NCI-H526 treated with DMSO at 0.1 percent for 48 hours (cell line): ENCODE measurements at places on chromosomes 16 and 17.

- no peak for DNase-seq
Measured at GRCh38 chr17:40063187-40063771, 514 bp downstream of the THRA start.

DNA sequence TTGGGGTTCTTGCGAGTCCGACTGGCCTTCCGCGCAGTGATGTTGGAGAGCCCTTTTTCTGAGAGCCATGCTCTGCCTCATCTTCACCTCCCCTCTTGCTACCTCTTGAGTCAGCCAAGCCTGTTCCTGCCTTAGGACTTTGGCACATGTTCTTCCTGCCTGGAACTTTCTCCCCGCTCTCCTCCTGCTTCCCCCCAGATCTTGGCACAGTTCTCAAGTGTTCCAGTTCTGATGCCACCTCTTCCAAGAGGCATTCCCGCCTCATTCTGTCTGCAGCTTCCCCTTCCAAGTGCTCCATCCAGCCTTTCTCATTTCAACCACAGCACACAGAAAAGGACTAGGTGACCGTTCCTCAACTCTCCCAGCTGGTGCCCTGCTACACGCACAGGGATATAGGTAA lies 7.7 kb downstream of the AKAP1 start:
- no peak for DNase-seq

DNA sequence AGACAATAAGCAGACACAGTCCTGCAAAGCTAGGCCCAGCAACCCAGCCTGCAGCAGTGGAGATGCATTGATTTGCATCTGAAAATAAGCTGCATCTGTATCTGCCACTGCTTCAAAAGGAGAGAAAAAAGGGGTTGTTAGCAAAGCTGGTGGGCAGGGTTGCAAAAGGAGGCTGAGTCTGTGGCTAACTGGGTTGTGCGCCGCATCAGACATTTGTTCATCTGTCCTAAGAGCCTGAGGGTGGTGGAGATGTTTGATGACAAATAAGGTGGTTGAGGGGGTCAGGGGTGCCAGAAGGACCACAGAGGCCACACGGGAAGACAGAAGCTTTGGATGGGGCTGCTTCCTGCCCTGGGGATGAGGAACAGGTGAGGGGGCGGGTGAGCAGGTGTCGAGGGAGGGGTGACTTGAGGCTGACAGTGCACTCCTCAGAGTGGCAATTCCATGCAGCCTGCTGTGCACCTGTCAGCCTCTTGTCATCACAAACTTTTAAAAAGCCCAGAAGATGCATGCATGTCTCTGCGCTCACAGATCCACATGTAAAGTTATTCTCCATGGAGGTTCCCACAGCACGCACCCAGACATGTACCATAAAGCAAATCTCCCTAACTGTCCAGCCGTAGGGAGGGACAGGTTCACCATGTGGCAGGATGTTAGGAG lies 35.4 kb downstream of the WSB1 start:
- DNase-seq, result no peak

GRCh38 chr16:30147843-30148510 lies 25.0 kb upstream of the MAPK3 start:
- no peak for DNase-seq

- DNase-seq, result no peak
Measured at GRCh38 chr16:78735337-78735736, 635.9 kb downstream of the WWOX start.

DNA sequence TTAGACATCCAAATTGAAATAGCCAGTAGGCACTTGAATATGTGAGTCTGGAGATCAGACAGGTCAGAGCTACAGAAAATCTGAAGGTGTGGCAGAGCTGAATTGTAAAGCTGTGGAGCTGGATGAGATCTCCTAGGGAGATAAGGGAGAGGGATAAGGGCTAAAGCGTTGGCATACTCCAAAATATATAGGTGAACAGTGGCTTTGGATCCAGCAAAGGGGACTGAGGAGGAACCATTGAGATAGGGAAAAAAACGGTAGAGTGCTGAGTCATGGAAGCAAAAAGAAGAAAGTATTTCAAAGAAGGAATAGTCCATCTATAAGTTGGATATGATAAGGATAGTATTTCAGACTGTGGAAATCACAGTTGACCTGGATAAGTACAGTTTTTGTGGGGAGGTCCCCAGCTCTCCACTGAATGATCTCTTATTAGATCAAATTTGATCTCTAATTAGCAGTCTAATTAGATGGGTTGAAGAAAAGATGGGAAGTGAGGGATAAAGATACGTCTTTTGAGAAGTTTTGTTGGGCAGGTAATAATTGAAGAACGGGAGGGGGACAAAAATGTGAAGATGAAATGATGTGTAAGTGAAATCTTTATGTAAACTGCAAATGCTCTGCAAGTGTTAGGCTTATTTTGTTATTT lies 587 bp upstream of the DBF4B start:
- DNase-seq, result no peak

- DNase-seq, result no peak
Measured at GRCh38 chr16:885391-885790, 84.9 kb upstream of the GNG13 start.

DNA sequence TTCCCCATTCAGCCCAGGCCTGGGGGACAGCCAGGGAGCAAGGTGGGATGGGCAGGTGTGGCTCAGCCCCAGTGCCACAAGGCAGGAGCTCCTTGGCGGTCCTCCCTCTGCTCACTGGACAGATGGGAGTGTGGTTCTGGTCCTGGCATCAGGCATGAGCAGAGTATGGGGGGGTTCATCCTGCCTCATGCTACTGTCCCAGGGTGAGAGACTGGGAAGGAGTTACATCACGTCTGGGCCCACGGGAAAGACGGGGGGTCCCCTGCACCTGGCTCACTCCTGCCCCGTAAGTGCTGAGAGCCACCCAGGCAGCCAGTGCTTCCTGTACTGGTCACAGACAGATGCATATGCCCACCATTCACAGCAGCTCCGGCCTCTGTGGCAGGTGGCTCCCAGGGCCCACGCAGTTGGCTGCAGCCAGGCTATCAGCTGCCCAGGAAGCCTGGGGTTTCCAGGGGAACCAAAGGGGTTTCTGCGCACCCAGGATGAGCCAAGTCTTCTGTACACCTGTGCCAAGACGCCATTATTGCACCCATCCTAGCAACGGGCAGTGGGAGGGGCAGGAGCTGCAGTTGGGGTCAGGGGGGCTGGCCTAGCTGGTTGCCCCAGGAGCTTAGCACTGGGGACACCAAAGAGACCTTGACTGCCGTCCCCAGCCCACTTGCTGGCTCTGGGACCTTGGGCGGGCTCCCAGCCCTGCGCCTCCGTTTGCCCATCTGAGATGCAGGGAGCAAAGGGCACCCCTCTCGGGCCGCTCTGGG lies 1.9 kb downstream of the BAIAP3 start:
- no peak for DNase-seq
